ENCODE measurements at places on chromosomes 16 and 17. TPM values are rescaled to one million over a fixed set of nuclear protein-coding genes. Genes with fewer than 3 reads are reported as not detected.

Gene SCN4A
- 46.2 TPM for total RNA-seq

Gene EIF3C
- total RNA-seq: 102 TPM

Gene CCL3
- 2.8 TPM for total RNA-seq

Gene CACNG3
- total RNA-seq: not detected

Gene FOXC2
- total RNA-seq: 1.0 TPM

Gene PMP22
- total RNA-seq: 242 TPM

Gene LAT
- 1.7 TPM for total RNA-seq

Gene SPNS3
- 1.1 TPM for total RNA-seq

Gene PSMD12
- 49.3 TPM for total RNA-seq

Gene ERN2
- not detected for total RNA-seq

Gene CCL4L2
- total RNA-seq: 3.7 TPM

Gene KCTD11
- 3.4 TPM for total RNA-seq

Gene NAT9
- total RNA-seq: 30.2 TPM

Gene PHOSPHO1
- 7.9 TPM for total RNA-seq

Gene TEKT1
- total RNA-seq: not detected

Gene SALL1
- total RNA-seq: 0.21 TPM

Gene KRT15
- 633 TPM for total RNA-seq

Gene MILR1
- total RNA-seq: 6.9 TPM

Gene LRRC36
- 0.41 TPM for total RNA-seq

Gene CCL14
- 0.92 TPM for total RNA-seq

Gene KRTAP1-5
- not detected for total RNA-seq

Gene CES5A
- total RNA-seq: not detected

Gene NAGLU
- total RNA-seq: 31.9 TPM

Gene NGFR
- 59.2 TPM for total RNA-seq

Gene STX1B
- 0.92 TPM for total RNA-seq

Gene MT4
- not detected for total RNA-seq

Gene ABCC11
- 0.41 TPM for total RNA-seq

Gene TUBG2
- total RNA-seq: 6.2 TPM

Gene CCL5
- 3.5 TPM for total RNA-seq

Gene CTRB1
- 1.0 TPM for total RNA-seq

Gene SARM1
- 11.4 TPM for total RNA-seq

Gene GCGR
- total RNA-seq: not detected

Gene ZFP3
- 9.5 TPM for total RNA-seq
